ENCODE measurements at places on chromosomes 11 and 22.

DNA sequence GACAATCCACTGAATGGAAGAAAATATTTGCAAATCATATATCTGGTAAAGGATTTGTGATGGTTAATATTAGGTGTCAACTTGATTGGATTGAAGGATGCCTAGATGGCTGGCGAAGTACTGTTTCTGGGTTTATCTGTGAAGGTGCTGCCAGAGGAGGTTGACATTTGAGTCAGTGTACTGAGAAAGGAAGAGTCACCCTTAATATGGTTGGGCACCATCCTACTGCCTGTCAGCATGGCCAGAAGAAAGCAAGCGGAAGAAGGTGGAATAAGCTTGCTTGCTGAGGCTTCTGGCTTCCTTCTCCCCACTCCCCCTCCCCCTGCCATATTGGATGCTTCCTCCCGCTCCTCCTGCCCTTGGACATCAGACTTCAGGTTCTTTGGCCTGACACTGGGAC lies 101.9 kb downstream of the GAB2 start:
- no peak for DNase-seq

GRCh38 chr11:87879118-87879517 lies 296.1 kb downstream of the RAB38 start:
- no peak for DNase-seq

GRCh38 chr22:29302681-29303465 lies 3.6 kb upstream of the GAS2L1 start:
- DNase-seq = no peak

- peak; percentile 12 for DNase-seq
Observed at GRCh38 chr11:70522593-70523311, 124.4 kb downstream of the CTTN start.

DNA sequence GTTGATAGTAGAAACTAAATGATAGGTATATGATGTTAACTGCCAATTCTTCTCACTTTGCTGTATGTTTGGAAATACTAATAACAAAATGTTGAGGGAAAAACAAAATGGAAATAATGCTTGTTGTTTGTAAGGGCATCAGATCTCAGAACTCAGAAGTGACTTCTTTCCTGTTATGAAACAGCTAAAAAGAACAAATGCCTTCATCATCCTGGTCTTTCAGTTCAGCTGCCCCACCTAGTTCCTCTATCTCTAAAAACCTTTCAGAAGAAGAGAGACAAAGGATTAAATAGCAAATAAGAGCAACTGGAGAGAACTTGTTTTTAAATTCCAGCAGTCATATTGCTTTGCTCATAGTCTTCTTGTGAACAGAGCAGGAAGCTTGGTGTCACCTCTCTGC lies 345.3 kb upstream of the NCAM1 start:
- no peak for DNase-seq

- DNase-seq = no peak
Observed at GRCh38 chr22:39985383-39986035, 9.2 kb upstream of the FAM83F start.

DNA sequence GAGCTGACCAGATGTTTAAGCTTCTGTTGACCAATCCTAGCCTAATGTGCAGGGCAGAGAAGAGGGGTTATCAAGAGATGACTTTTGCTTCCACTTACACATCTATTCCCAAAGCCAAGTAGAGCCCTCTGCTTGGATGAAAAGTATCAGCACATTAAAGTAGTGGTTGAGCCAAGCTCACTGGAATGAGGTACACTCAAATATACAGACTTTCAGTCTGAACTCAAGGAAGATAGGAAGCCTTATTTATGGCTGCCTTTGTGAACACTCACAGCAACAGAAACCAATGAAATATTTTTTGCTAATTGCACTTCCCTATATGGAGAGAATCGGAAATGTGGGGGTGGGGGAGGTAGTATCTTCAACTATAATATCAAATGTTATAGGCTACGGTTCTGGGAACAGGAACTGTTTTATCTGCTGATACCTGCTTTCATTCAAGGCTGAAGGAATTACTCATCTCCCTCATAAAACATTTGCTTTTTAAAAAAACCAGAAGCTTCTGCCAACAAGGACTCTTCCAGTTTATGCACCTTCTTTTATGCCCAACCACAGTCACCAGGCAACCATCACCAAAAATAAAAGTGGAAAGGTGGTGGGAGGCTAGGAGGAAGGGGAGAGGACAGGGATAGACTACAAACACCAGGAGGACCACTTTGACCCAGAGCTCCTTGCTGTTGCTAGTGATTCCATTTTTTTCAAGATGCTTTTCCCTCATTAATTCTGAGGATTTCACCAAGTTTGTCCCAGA lies 91.2 kb downstream of the CLPB start:
- no peak for DNase-seq

DNA sequence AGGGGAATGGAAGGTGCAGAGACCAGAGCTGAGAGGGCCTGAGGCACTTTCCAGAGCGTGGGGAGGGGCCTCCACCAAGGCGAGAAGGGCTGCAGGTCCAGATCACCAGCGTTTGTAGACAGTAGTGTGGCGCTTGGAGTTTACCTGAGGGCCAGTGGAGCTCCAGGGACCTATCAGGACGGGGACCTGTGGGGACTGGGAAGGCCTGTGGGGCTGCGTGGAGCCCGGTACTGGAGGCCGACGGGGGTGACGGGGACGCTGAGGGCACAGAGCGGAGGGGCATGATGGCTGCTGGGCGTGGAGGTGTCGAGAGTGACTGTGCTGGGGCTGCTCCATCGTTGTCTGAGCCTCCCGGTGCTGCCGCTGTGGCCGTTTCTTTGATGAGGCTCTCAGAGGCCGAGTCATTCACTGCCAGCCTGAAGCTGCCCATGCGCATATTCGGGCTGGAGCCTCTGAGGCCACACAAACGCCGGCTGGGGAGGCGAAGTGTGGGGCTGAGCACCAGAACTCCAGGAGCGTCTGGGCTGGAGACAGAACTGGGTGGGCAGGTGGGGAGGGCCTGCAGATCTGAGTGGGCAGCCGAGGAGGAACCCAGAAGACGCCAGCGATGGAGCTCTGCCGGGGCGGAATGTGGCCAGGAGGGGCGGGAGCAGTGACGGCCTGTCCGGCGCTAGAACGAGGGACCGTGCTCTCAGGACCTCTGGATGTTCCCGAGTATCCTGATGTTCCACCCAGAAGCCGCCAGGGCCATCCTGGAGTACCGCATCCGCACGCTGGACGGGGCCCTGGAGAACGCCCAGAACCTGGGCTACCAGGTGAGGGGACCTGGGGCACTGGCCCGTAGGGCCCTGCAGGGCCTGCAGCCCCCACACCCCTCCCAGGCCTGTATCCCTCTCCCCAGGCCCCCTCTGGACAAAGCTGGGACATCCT lies 2.6 kb downstream of the PGGHG start:
- no peak for DNase-seq

DNA sequence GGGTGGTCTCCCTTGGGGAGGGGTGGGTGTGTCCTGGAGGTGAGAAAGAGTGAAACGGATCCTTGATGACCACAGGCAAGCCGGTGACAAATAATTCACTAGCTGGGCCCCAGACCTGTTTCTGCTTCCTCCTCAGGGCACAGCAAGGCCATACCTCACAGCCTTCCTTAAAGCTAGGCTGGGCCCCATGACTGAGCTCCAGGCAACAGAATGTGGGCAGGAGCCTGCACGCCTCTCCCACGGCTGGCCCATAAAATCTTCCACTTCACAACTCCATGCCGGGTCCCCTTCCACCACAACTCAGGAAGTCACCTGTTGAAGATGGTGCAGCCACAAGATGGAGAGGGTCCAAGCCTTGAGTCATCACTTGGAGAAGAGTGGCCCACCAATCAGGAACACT lies 23.9 kb downstream of the SLC22A12 start:
- DNase-seq = no peak

DNA sequence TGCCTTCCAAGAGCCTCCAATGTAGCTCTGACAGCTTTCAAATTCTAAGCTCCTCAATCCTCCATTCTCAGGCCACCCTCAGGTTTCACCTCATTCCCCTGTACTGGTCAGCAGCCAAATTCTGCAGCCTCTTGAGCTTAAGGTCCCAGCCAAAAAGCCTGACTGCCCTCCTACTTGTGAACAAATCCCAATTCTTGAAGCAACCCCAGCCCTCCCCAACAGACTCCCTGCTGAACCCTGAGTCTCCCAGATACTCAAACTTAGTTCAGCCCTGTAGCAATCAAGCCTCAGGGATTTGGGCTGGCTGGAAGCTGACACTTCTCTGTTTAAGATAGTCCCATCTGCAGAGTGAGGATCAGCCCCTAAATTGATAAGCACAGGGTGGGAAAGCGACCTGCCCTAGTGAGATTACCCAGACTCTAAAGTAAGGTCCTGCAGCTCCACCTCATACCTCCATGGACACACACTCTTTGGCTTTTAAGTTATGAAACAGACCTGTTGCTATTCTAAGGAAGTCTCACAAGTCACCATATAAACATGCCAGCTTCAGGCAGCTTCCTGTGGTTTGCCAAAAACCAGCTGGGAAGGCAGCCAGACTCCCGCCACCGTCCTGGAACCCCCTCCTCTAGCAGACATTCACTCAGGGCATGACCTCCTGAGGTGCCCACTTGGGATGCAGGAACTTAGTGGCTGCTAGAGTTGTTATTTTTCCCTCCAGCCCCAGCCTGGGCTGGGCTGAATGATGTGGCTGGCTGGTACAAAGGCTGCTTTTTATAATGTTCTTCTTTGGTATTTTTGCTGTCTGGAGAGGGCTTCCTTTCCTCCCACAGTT lies 82.5 kb upstream of the PICALM start:
- DNase-seq = no peak

DNA sequence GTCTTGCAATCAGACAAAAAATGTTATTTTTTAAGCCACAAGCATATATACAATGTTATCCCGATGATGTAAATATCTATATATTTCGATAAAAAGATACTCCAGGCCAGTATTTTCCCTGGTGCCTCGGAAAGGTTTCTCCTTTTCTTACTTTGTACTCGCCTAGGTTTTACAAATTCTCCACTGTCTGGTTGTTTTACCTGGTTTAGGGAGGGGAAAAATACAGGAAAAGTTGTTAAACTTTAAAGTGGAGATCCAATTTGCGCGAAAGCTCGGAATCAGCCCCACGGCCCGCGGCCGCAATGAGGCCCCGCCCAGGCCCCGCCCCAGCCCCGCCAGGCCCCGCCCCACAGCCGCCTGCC lies 58.4 kb upstream of the WNT7B start:
- no peak for DNase-seq

DNA sequence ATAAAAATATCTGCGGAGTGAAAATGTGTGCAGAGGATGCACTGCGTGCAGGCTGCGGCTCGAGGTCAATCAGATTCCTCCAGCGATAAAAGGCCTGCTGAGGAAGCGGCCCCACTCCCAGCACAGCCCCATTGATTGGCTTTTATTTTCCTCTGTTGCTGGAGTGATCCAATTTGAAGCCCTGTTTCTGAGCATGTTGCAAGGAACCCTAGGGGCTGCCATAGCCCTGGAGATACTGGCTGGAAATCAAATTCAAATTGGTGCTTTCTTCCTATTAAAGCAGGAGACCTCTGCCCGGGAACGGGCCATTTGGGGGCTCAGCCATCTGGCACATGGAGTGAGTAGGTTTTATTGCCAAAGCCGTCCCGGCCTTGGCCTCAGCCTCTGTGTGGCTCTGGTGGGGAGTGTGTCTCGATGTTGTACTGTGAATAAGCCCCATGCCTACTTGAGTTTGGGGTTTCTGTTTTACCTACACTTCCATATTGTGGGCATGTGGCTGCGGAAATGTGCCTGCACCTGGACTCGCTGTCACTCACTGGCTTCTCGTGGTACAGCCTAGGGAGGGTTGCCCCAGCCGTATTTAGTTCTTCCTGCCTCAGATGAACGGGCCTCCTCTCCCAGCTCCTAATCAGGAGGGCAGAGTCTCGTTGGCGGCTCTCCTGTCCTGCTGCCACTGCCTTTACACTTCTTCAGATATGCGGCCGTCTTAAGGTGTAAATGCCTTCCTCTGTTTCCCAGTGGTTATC lies 25.6 kb downstream of the PARVB start:
- no peak for DNase-seq

GRCh38 chr11:77147668-77148321 lies 19.7 kb downstream of the MYO7A start:
- DNase-seq = no peak

DNA sequence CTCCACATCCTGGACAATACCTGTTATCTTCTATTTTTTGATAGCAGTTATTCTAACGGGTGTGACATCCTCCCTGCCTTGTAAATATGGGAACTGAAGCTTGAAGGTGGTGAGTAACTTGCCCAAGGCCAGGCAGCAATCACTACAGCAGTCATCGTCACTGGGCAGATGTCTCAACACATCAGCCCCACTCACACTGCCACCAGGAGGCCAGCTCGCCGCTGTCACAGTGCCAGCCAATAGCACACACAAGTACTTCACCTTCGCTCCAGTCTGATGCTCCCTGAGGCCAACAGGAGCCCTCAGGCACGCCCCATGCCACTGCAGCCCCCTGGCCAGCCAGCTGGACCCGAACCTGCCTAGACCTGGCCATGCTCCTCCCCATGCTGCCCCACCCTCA lies 4.9 kb upstream of the TTLL1 start:
- DNase-seq = no peak

DNA sequence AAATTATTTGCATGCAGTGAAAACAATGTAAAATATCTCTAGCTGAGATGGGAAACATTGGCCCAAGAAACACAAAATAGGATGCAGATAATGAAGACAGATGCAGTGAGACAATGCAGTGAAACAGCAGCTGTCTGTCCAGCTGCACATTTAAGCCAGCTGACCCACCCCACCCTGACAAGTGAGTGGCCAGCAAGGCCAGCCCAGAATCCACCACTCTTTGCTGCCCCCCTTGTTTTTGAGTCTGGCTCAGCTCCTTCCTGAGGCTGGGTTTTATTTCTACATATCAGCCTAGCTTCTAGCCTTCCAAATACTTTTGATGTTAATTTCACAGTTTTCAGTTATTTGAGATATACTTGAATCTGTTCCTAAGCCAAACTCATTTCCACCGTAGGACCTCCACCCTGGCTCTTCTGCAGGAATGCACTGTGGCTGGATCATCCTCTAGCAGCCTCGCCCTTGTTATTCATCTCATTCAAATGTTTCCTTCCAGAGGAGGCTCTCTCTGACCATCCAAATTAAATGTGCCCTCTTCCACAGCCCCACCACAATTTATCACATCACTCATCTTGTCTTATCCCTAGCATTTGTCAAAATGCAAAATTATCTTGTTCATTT lies 154.1 kb upstream of the POU2AF2 start:
- DNase-seq = no peak

DNA sequence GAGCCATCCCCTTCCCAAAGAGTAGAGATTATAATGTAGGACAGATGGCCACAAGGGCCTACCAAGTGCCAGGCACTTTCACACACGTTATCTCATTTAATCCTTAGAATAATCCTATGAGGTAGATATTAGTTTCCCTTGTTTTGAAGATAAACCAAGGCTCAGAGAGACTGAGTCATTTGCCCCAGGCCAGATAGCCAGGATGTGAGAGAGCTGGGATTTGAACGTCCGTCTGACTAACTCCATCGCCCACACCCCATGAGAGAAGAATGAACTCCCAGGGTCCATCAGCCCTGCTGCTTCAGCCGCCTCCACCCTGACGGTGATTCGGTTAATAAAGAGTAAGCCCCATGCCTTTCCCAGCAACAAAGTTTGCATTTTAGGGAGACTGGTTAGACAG lies 10.7 kb downstream of the PRG3 start:
- no peak for DNase-seq

Measured in NCI-H2081 treated with DMSO at 0.1 percent for 48 hours (cell line).